ENCODE measurements at places on chromosomes 11 and 22.

- DNase-seq, result no peak
These were observed 928.8 kb downstream of the FAM181B start for GRCh38 chr11:81804858-81805257.

- DNase-seq, result no peak
These were observed 70.8 kb downstream of the COMMD9 start for GRCh38 chr11:36218283-36218921.

DNA sequence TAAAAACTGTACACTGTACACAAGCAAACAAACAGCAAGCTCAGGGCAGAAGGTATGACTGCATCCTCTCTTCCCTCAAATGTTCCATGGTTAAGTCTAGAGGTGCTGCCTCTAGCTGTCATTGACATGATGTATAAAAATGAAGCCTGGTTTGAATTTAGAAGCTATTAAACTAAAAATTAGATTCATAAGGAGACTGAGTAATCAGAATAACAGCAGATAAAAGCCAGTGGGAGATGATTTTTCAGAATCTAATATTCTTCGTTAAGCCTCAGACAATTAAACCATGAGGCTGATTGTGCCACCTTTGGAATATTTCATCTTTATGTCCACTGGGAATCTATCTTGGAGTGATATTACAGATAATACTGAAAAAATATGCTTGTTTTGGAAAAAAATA, 101.4 kb upstream of the ZC3H12C start:
- DNase-seq, result no peak

- DNase-seq, result no peak
These were observed 3.4 kb downstream of the KIAA0930 start for GRCh38 chr22:45237065-45237990.

GRCh38 chr11:97800891-97801290, 1219.9 kb upstream of the CNTN5 start:
- no peak for DNase-seq

GRCh38 chr11:62726156-62726914, 922 bp downstream of the HNRNPUL2 start:
- no peak for DNase-seq

DNA sequence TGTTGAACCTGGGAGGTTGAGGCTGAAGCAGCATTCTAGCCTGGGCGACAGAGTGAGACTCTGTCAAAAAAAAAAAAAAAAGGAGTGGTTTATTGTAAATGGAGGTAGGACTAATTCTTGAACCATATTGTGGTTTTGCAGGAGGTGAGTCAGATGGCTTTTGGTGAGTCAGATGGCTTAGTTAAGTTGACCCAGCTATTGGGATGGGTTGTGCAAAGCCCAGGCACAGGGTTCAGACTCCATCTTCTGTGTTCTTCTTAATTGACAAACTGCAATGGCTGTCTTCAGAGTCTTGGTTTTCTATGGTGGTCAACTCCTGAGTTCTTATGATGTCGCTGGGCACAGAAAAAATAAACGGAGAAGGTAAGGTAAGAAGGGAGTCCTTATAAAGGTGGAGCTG, 182.7 kb downstream of the ADAMTS15 start:
- peak; percentile 94 for DNase-seq

GRCh38 chr11:13831696-13832095, 130.8 kb upstream of the SPON1 start:
- no peak for DNase-seq

DNA sequence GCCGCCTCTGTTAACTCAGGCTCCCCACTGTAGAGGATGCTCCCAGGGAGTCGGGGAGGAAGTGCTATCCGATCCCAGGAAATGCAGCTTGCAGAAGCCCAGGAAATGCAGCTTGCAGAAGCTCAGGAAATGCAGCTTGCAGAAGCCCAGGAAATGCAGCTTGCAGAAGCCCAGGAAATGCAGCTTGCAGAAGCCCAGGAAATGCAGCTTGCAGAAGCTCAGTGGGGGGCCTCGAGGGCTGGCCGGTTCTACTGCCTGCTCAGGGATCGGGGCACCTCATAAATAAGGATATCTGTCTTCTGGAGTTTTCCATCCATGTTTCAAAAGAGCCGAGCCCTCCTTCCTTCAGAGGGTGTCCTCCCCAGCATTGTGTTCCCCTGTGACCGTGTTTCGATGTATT, 25.1 kb upstream of the SMIM38 start:
- DNase-seq, result no peak

- no peak for DNase-seq
These were observed 49.9 kb upstream of the CAPRIN1 start for GRCh38 chr11:34001557-34002064.

DNA sequence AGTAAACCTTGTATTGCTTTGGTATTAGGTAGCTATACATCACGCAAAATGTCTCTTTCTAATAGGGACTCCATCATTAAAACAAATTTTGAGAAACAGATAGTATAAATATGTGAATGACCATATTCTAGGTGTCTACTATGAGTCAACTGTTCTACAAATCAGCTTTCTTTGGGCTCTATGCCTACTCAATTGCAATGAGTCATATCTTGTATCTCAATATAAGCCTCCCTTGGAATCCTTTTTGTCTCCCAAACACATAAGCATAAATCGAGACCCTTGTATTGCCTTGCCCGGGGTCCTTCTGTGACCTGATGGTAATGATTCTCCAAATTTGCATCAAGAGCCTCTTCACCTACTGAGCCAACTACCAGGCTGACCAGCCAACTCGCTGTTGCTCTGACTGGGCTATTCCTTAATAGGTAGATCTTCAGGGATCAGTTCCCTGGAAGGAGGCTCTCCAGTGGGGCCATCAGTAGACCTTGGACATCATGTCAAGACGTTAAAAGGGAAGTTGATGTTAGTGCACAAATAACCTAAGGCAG, 22.2 kb downstream of the BLID start:
- DNase-seq, result peak; percentile 68

DNA sequence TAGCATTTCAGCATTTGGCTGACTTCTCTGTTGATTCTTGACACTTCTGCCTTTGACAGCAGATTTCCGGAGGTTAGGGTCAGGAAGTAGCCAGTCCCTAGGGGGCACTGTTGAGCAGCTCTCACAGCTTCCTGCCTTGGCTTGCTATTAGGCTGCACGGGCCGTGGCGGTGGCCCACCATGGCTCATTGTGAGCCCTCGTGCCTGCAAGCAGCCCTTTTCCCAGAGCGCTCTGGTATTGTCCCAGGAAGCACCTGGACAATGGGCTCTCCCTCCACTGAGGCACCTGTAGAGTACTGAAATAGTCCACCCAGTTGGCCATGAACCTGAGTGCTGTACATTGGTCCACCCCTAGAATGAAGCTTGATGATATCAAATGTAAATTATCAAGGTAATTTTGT, 100.2 kb upstream of the GAL start:
- DNase-seq, result no peak

DNA sequence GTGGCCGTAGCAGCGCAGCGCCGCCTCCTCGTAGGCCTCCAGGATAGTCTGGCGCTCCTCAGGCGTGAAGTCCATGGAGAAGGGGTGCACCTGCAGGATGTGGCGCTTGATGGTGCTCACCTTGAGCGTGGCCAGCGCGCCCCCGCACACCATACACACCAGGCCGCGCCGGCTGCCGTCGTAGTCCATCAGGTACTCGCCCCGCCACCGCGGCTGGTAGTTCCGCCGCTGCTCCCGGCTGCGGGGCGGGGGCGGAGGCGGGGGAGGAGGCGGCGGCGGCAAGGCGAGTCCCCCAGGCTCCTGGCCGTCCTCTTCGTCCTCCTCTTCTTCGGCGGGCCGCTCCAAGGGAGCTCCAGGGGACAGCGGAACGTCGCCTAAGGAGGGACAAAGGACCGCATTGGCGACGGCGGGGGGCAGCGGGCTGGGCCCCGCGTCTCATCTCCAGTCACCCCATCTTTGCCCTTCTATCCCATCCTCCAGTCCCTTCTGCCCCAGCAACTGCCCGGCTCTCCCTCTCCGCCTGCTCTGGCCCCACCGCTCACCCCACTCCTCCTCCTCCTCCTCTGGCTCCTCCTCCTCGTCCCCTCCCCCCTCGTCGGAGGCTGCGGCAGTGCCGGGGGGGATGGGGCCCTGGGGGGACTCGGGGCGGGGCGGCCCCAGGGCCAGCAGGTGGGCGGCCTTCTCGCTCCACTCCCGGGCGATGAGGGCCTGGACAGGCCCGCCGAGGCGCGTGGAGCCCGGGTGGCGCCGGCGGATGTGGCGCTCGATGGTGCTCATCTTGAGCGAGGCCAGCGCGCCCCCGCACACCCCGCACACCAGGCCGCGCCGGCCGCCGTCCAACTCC, 4.9 kb downstream of the ZFTA start:
- no peak for DNase-seq

GRCh38 chr11:6725386-6725896, 42.3 kb upstream of the MRPL17 start:
- no peak for DNase-seq

DNA sequence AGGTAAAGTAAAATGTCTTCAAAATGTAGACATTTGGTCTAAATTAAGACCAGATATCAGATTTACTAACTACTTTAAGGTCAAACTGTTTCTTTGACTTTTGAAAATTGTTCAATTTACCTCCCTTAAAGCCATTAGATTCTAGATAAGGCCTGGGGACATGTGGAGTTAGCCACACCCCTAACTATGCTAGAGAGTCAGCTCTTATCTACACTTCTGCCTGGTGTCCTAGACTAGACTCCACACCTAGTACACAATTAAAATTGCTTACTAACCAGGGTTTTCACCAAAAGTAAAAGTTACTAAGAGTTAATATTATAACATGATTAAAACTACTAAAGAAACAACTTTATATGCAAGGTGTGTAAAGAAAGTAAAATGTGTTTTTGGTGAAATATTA, 43.6 kb upstream of the DBX1 start:
- DNase-seq, result no peak

- DNase-seq, result no peak
These were observed 76.6 kb downstream of the ABTB2 start for GRCh38 chr11:34280945-34281872.

DNA sequence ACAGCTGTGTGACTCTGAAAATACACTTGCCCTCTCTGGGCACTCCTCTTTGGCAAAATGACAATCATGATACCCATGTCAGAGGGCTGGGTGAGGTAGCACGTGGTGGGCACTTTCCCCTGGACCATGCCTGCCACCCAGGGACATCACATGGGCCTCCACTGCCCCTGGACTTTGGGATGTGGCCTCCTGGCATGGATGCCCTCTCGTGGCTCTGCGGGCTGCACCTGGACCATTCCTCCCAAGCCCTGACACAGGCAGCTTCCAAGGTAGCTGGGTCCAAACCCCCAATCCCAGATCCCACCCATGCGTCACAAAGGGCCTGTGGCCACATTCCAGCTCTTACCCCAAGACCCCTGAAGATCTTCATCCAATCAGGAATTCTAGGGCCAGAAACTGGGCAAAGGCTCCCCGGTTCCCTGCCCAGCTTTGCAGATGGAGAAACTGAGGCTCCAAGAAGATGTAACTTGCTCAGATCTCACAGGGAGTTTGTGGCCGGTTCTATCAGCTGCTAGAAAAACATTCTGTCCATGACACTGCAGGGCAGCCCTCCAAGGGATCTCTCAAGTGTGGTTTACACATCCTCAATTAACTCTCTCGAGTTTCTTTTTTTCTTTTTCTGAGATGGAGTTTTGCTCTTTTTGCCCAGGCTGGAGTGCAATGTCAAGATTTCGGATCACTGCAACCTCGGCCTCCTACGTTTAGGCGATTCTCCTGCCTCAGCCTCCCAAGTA, 35.4 kb upstream of the CYB5R3 start:
- DNase-seq, result no peak

- peak; percentile 90 for DNase-seq
These were observed 137.7 kb upstream of the BLID start for GRCh38 chr11:122253589-122254231.
